ENCODE measurements at places on chromosomes 12 and 14.

GRCh38 chr12:80780746-80781145, 64.0 kb downstream of the MYF5 start:
- no peak for DNase-seq

- no peak for DNase-seq
Observed at GRCh38 chr12:94025068-94025467, 123.3 kb upstream of the PLXNC1 start.

DNA sequence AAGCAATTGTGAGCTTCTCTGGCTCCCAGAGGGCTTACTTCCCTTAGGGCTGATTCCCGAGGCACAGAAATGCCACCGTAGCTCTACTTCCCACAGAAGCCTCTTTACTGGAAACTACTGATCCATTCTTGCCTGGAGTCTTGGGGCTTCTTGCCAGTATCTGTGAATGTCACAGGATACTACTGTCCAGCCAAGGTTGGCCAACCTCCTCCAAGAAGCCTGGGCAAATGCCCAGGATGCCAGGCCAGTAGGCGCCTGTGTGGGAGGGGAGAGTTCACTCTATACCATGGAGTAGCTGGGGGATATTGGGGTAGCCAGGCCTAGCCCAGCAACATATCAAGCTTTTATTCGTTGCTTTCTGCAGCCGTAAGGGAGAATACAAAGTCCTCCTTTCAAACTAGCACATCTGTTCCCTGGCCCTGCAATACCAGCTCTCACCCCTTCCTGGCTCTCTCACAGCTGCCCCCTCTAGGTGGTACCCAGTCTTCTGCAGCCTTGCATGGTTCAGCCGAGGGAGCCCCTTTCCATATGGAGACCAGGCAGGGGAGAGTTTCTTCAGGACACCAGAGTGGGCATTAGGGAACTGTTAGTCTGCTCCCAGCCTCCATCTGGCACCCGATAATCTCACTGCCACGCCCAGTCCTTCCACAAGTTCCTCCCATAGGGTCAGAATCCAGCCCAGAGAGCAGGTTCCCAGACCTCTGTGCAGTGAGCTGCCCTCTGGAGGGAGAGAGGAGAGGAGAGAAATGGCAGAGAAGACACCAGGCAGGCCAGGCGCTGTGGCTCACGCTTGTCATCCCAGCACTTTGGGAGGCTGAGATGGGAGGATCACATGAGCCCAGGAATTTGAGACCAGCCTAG, 24.3 kb upstream of the PLEK2 start:
- DNase-seq: no peak

- DNase-seq: no peak
Observed at GRCh38 chr14:74863274-74863673, 12.7 kb downstream of the PROX2 start.

GRCh38 chr12:6950811-6951540, at the start of gene PTPN6:
PTPN6 (plus strand) TSS chr12:6951356; CDS start chr12:6951513, 157 bp downstream.
- DNase-seq: no peak

- DNase-seq: no peak
Observed at GRCh38 chr12:111055181-111055880, 135.0 kb upstream of the MYL2 start.

DNA sequence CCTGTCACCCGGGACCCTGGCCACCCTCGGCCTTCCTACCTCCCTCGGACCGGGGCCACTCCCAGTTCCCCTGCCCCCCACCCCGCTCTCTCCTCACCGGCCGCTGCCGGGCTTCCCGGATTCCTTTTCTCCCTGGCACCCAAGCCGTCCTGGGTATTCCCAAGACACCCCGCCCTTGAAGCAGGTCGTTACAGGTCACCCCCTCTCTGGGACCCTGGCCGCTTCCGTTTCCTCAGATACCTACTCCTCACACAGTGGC, 493 bp downstream of the NUMB start:
- DNase-seq: no peak

- DNase-seq: no peak
Observed at GRCh38 chr12:52703878-52704277, 554 bp upstream of the KRT77 start.

- DNase-seq: no peak
Observed at GRCh38 chr12:56013482-56013881, 7.4 kb upstream of the IKZF4 start.

- no peak for DNase-seq
Observed at GRCh38 chr12:121787063-121788025, 6.1 kb downstream of the RHOF start.

DNA sequence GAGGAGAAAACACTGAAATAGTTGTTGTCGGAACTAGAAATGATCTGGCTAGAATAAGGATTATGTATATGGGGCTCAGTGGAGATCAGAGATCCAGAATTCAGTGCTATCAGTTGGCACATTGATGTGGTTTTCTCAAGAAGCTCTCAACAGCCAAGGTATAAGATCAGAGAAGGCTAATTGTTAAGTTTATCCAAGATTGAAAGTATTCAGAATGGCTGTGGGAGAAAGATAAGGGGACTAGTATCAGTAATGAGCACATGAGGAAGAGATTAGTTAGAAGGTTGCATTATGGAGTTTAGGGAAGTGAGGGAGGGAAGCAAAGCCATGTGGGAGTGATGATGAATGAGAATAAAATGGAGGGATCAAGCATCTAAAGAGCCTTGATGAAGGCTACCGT, 128.1 kb upstream of the MIS18BP1 start:
- no peak for DNase-seq

- peak; percentile 23 for DNase-seq
Observed at GRCh38 chr12:109994401-109995175, 1.6 kb downstream of the GIT2 start.

GRCh38 chr12:98437806-98438595, 77.4 kb upstream of the TMPO start:
- no peak for DNase-seq

Measured in NCI-H1417 (cell line).